Activated T-helper 1 cell treated with anti-CD3 and anti-CD28 coated beads, Interleukin-2, amount 50 U/mL, for 16 hours (primary cell): ENCODE measurements at places on chromosomes 16 and 17.
A peak's percentile ranks its signal among the peaks of the same experiment; 100 is the strongest.

DNA sequence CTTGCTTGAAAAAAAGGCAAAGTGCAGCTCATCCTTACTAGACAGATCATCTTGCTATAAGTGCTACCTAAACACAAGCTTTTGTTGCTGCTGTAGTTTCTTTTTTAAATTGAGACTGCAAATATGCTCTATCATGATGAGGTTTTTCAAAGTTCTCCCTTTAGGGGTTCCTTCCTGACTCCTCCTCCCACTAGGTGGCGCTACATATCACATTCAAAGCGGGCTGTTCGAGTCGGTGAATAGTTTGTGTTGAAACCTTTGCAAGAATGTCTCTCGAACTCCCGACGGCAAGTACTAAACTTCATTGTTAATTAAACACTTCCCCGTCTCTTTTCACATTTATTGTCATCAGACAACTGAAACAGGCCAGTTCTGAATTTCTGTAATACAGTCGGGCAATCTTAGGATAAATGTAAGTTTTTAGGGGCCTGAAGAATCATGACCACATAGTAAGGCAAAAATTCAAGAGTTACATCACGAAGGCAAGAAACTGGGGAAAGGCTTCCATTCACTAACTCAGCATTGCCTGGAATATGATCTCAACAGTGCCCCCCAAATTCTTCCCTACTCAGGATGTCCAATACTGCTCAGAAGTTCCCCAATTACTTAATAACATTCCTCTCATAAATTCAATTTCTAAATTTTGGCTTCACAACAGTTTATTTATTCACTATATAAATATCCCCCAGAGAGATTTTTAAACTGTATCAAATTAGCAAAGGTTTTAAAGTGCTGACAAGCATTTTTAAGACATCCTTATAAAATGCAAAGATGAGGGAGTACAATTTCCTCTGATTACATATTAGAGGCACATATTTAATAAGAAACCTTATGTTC, 6.7 kb downstream of the HS3ST3A1 start:
- peak; percentile 76 for DNase-seq

- DNase-seq: no peak
Observed at GRCh38 chr16:25033852-25034251, 18.7 kb upstream of the ARHGAP17 start.

- no peak for DNase-seq
Observed at GRCh38 chr16:88662222-88662842, 559 bp downstream of the MVD start.

GRCh38 chr17:80358861-80359260, 56.1 kb upstream of the ENDOV start:
- DNase-seq: no peak

- DNase-seq: no peak
Observed at GRCh38 chr16:4412854-4413253, 3.5 kb downstream of the CORO7 start.

- no peak for DNase-seq
Observed at GRCh38 chr16:74073456-74073855, 223.2 kb upstream of the PSMD7 start.

GRCh38 chr17:74330446-74330845, 4.4 kb downstream of the KIF19 start:
- no peak for DNase-seq

DNA sequence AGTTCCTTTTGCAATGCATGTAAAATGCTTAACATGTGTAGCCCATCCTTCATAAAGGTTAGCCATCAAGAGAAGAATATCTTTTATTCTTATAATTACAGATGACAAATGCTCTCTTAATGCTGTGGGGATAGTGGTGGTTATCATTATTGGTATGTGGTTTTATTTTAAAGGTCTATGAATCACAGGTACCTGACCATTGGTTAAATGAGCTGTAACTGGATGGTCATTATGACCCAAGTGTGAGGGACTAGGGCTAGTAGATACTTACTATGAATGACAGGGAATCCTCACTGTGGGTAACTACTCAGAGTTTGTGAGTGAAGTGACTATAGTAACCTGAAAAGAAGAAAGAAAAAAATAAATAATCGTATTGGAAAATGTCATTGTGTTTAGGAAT, 78.8 kb downstream of the CDRT15 start:
- no peak for DNase-seq

DNA sequence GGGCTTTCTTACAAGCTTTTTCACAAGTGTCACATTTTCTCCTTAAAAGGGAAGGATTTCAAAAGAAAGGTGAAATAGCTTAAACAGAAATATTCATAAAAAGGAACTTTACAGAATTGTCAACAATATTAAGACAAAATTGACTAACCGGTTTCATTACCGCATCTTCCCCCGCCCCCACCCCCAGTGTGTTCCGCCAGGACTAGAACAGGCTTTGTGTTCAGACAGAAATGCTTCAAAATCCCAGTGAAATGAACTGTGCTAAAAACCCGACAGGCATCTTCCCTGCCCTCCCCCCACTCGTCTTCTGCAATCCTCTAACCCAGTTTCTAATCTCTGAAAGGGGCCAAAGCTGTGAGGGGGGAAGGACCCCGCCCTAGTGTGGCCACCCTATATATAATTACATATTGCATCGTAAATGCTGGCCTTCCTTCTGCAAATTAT, 990 bp upstream of the ROGDI start:
- no peak for DNase-seq

DNA sequence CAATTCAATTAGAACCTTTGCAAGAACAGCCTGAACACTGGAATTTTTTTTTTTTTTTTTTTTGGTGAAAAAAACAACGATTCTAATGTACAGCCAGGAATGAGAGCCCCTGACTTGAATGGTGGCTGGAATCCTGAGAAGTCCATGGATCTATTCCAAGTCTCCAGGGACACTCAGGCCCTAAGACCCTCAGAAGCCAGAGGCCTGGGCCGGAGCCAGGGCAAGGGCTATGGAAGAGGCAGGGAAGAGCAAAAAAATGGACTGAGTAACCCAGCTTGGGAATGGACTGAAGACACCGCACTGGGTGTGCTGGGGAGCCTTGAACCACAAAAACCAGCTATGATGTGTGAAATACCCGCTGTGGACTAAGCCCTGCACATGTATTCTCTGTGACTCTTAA, 60.3 kb upstream of the LHX1 start:
- no peak for DNase-seq

DNA sequence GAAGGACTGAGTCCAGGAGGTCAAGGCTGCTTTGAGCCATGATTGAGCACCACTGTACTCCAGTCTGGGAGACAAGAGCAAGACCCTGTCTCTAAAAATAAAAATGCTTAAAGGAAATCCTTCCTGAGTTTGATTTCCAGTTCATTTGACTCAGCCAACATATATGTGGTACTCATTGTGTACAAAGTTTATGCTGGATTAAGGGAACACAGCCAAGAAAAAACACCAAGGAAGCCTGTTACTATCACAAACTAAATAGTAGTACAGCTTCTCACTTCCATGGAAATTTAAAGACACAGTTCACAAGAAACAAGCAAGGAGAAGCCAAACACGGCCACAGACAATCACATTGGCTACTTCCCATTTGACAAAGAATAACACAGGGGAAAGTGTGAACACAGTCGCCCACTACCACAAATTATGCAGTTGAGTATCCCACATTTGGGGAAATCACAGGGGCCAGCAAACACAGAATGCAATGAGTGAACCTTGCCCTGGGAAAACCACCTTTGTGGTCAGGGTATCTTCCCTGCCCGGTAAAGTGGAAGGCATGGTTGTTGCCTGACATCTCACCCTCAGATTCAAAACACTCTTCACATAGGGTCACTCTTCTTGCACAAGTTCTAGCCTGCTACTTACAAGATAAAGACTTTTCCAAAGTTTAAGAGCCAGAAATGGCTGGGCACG, 14.5 kb downstream of the TEX14 start:
- DNase-seq: no peak

- DNase-seq: no peak
Observed at GRCh38 chr17:75738218-75738802, 17.1 kb downstream of the ITGB4 start.

- DNase-seq: no peak
Observed at GRCh38 chr16:85168732-85169256, 56.5 kb upstream of the CIBAR2 start.

- DNase-seq: no peak
Observed at GRCh38 chr16:20853981-20854620, 46.1 kb downstream of the DCUN1D3 start.

DNA sequence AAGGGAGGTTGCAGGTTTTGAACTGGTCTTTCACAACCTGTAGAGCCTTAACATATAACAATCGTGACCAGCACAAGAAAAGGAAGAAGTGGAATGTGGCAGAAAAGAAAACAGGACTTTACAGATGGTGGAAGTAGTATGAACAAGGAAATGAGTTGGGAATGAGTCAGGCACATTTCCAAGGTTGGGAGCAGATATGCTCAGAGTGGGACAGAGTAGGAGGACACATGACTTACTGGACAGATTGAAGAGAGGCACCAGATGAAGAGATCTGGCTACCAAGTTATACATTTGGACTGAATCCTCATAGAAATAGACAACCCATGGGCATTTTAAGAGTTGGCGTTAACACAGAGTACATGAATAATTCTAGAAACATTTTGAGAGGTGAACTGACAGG, 95.3 kb downstream of the ZNF18 start:
- no peak for DNase-seq
